Effector memory CD4-positive, alpha-beta T cell (primary cell): ENCODE measurements at places on chromosomes 2 and 18.

DNA sequence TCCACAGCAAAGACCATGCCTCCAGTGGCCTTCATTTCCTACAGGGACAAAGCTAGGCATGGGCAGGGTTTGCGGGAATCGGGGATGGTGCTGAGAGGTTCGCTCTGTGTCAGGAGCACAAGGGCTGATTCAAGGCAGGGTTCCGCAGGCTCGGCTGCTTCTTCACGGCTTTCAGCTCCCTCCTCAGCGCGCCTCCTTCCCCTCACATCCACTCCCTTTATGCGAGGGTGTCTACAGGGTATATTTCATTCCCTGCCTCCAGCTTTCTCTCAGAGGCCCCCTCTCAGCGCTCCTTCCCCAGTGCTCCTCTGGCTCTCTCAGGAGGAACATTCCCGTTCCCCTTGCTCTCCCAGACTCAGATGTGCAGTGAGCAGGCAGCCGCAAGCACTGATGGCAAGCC, 78.7 kb upstream of the ASB18 start:
- no peak for DNase-seq

DNA sequence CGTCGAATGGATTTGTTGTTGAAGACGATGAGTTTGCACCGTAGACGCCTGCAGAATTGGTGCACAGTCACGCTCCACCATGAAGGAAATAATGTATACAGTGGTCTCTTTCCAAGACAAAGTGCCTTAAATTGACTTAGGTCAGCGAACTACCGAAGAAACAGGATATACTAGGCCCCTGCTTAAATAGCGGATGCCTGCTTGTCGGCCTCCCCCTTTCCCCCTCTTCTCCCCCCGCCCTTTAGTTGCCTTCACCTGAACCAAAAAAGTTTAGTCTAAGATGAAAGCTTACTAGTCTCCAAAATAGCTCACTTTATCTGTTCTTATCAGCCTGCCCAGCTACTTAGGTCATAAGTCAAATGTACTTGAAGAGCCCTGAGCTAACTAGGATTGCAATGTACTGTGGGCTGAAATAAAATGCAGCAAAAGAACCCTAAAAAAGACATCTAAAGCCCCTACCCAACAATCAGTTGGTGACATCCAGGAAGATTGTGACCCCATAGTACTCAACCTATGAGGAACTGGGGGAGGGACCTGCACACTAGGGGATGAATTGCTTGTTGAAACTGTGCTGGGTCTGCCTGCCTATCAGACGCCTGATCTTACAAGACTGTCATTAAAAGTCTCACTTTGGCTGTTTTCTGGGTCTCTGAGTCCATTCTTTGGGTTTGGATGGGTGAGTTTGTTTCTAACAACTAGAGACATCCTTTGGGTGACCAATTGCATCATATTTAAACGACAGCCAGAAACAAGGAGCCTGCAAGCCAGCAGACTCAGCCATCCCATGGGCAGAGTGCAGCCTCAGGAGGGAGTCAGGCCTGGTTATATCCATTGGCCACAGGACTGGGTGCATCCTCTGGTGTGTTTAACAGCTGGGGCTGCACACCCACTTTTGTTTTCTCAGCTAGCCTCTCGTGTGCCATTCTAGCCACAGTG, 14.5 kb downstream of the ACOXL start:
- no peak for DNase-seq

GRCh38 chr2:55780697-55781096, 87.1 kb upstream of the PNPT1 start:
- no peak for DNase-seq

DNA sequence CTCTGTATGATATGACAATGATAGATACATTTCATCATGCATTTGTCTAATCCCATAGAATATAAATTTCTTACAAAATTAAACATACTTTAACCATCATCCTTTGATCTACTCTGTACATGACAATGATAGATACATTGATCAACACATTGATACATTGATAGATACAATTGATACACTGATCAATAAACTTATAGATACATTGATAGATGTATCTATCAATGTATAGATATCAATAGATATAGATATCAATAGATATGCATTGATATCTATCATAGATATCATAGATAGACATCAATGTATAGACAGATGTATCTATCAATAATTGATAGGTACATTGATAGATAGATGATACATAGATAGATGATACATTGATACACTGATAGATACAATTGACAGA, 105.4 kb downstream of the DYM start:
- DNase-seq: no peak

GRCh38 chr18:74226156-74226555, 65.6 kb downstream of the CYB5A start:
- no peak for DNase-seq

DNA sequence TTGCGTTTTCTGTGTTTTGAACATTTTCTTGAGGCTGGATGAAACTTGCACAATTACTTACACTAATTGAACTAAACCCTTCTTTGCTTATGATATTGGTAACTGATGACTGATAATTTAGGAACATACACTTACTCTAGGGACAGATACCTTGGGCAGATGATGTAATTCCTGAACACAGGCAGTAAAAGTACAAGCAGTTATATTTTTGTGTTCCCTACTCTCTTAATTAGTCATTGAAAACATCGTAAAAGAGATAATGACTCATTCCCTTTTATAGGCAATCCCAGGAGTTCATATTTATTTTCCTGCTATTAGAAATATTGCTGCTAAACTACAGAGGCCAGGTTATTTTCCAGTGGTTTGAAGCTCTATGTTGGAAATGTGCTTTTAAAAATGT, 46.4 kb downstream of the CCDC85A start:
- no peak for DNase-seq

DNA sequence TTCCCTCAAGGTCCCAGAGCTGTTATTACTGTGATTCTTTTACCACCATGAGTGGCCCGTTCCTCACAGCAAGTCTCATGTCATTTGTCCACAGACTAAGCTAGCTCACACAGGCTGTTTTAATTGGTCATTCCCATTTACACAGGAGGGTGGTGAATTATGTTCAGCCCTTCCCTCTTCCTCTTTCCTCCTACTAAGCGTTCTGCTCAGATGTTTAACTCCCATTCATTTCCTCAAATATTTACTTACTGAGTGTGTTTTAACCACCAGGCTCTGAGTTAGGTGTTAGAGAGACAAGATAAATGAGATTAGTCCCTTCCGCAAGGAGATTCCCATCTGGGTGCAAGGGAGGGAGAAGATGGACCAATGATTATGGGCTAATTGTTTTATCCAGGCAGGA, 403.6 kb upstream of the ACVR2A start:
- no peak for DNase-seq

GRCh38 chr2:144003460-144004075, 516.4 kb downstream of the ZEB2 start:
- no peak for DNase-seq

- no peak for DNase-seq
Observed at GRCh38 chr2:64052463-64053241, 33.4 kb upstream of the VPS54 start.

GRCh38 chr18:34339155-34339554, 114.4 kb upstream of the NOL4 start:
- DNase-seq: no peak

DNA sequence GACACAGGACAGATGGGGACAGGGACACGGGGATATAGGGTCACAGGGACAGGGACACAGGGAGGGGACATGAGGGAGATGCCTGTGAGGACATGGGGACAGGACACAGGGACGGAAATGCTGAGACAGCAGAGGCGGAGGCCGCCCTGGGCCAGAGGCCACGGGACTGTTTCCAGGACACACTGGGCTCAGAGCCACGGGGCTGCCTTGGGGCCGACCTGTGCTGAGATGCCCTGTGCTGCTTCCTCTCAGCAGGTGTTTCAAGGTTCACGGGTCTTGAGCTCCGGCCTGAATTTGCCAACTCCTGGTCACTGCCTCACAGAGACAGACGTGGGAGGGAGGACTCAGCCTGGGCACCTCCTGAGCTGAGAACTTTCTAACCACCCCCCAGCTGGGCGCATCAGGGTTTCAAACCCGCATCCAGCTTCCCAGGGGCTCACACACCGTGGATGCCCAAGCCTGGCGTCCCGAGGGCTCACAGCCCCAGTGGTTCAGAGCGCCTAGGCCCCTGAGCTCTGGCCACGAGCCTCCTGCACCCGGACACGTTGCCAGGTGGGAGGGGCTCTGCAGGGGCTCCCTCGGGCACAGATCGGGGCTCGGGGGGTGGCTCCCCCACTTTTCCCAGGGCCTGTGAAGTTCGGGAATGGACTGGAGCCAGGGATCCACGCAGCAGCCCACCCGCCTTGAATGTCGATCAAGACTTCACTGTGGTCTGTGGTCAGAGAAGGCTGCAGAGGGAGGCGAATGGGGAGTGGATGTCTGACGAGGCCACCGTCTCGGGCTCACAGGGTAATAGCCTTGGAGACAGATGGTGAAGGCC, 64.1 kb downstream of the SLC66A2 start:
- DNase-seq: no peak
